ENCODE measurements at places on chromosomes 1 and 21.

GRCh38 chr1:58003059-58003458, 543.5 kb downstream of the OMA1 start:
- no peak for DNase-seq

DNA sequence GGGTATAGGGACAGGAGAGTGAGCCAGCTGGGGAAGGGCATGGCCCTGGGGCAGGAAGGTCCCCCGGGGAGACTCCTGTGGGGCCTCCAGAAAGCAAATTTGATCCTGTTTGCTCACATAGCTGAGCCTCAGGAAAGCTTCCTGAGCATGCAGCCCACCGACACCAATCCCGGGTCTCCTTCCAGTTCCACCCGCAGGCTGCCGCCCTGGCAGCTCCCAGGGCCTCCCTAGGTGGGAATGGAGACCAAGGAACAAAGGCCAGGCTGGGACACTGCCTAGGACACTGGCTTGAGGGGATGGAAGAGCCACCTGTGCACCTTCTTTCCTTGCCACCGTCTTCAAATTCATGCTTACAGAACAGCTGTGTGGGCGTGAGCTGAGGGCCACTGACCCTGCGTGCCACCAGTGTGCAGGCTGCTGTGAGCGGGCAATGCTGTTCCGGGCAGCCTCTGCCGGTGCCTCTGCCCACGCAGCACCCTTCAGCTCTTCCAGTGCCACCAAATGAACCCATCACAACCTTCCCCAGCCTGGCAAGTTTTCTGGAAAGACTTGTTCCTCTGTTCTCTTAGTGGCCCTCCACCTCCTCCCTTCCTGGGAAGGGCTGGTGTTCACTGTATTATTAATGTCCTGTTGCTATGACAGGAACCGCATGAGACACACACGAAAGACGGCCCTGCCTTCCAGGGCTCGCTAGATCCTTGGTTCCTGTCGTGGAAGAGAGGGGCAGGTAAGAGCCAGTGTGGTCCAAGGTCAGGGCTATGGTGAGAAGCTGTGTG, 53.6 kb downstream of the ACBD3 start:
- DNase-seq: peak; percentile 53

DNA sequence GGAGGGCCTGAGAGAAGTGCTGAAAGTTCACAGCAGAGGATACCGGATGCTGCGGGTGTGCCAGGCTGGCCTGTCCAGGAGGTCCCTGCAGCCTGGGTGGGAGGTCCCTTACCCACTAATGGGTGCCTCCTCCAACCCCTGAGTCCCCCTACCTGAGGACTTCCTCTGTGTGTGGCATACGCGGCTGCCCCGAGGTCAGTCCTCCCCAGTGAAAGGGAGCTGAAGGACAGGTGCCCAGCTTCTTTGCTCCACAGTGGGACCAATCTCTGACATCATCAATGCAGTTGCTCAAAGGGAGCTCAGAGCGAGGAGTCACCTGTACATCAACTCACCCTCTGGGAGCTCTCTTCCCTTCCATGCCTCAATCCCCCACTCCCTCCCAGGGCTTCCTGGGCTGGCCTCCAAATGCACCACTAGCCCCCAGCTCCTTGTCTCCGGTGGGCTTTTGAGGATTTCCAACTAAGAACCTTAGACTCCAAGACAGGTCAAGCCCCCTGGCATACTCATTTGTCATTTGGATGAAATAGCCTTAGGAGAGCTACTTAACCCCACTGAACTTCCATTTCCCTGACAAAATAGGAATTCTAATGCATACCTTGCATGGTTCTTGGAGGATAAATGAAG, 53.9 kb downstream of the PDE9A start:
- no peak for DNase-seq

- DNase-seq: no peak
Measured at GRCh38 chr1:155591770-155592169, 18.2 kb upstream of the MSTO1 start.

- DNase-seq: peak; percentile 49
Measured at GRCh38 chr1:109793089-109793485, 29.4 kb upstream of the EPS8L3 start.

DNA sequence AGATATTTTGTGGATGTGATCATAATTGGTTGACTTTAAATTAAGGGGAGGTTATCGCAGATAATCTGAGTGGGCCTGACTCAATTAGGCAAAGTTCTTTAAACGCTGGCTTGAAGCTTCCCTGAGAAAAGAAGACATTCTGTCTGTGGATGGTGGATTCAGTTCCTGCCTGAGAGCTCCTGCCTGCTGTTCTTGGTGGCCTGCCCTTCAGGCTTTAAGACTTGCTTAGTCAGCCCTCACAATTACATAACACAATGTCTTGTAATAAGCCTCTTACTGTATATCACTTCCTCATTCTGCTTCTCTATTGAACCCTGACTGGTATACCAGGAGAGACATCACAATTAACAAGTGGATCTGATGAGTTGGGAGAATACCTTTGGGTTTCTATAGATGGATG, 50.2 kb downstream of the KCNJ6 start:
- no peak for DNase-seq

DNA sequence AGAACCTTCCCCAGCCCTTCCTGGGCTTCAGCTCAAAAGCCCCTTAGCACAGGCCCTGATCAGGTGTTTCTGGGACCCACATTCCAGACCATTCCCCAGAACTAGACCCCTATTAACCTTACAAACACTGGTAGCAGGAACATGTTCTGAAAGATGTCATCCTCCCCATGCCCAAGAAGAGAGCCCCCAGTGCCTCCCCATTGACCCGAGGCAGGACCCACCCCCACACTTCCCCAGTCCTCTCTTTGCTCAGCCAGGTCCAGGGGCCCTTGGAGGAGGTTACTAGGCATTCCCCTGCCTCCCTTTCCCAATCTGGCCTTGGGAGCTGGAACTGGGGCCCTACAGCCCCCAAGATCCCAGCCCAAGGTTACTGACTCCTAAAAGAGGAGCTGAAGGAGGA, 38.9 kb upstream of the HMGB4 start:
- peak; percentile 13 for DNase-seq

DNA sequence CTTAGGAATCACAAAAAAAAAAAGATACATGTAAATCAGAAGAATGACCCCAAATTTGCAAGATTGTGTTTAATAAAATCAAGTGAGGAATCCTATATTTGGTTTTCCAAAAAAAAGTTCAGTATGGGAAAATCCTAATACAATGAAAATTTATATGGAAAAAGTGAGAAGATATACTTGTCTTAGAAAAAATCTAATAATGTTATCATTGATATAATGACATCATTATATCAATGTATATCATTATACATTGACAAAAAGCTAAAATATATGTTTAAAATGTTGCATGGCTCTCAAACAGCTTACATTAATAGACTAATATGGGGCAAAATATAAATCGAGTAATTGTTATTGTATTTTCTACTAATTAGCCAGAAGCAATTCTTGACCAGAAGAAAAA, 37.0 kb downstream of the DPYD start:
- DNase-seq: no peak

DNA sequence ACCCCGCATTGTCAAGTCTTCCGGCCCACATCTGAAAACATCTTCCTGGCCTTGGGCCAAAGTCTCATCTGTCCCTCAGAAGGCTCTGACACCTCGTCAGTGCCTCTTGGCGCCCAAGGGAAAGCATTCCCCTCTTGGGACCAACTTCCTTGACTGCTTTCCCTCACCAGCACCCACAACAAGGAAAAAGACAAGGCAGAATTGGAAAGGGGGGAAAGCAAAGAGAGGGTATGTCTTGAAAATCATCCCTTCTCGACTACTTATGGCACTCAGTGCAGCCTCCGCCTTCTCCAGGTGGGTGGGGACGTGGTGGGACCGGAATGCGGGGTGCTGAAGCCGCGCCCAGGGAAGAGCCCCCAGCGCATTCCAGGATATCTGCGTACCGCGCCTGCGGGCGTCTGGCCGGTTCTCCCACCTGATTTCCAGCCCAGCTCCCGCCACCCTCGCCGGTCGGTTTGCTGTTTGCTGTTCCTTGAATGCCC, 554 bp upstream of the SLC39A1 start:
- DNase-seq: peak; percentile 97

GRCh38 chr1:87505391-87505983, 176.8 kb downstream of the LMO4 start:
- no peak for DNase-seq

DNA sequence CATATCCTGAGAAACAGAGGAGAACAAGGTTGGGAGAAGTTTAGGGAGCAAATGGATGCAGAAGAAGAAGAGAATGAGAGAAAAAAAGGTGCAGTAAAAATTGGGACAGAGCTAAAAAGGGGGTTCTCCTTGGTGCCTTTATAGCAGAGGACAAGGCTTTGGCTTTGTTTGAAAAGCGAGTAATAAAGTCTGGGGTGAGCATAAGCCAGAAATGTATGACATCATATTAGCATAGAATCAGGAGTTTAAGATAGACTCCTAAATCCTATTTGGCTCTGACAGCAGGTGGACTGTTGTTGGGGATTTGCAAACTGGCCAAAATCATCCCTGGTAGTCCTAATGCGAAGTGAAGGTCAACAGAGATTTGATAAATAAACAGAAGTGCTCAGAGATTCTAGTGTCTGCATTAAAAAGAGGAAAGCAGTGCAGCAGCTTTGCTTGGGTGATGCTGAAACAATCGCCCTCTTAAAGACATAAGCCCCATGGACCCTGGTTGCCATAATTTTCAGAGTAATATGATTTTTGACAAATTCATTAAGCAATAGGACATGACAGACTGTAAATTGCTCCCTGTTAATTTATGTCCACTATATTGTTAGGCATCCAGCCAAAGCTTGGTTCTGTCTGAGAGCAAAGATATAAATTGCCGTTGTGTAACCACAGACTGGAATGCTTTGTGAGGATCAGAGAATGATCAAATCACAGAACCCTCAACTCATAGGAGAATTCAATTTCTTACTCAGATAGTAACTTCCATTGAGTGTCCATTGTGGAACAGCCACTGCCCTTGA, 385.0 kb upstream of the NFIA start:
- no peak for DNase-seq

GRCh38 chr21:25409978-25410377, 197.3 kb downstream of the MRPL39 start:
- no peak for DNase-seq

DNA sequence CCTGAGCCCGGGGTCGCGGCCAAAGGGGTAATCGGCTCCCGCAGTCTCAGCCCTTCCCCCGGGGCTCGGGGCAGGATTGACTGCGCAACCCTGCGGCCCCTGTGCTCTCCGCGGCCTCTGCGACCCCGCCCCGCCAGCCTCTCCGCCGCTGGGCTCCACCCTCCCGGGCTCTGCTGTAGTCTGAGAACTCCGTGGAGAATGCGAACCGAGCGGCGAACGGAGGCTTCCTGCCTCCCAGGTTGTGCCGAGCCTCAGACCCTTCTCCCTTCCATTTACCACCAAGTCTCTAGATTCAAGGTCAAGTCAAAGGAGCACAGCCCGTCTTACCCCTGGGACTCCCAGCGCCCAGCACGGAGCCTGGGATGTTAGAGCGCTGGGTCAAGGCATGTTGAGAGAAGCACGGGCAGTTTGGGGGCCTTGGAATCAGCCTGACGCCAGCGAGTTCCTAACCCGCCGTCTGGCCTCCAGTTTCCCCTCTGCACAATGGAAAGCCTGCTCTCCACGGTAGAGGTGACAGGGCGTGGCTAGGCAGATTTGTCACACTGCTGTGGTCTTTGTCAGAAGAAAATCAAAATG, 3.0 kb downstream of the ATP2B4 start:
- peak; percentile 86 for DNase-seq

GRCh38 chr1:236144446-236145150, 2.3 kb downstream of the GPR137B start:
- no peak for DNase-seq

DNA sequence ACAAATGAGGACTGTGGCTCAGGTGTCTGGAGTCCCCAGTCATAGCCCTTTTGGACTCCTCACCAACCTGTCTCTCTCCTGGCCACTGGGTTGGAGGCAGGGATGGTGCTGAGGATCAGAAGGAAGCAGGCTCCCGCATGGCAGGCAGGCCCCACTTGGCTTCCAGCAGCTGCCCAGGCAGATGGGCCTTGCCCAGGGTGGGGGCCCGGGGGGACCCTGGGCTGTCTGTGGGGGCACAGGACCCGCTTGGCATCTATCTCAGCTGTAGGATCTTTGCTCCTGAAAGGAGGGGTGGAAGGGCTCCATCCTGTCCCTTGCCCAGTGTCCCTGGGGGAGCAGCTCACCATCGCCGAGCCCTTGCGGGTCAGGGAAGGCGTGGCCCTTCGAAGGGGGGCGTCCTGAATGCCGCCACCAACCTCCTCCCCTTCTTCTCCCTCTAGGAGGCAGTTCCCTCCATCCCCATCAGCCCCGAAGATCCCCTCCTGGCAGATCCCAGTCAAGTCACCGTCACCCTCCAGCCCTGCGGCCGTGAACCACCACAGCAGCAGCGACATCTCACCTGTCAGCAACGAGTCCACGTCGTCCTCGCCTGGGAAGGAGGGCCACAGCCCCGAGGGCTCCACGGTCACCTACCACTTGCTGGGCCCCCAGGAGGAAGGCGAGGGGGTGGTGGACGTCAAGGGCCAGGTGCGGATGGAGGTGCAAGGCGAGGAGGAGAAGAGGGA, 154.5 kb downstream of the PEX14 start:
- peak; percentile 54 for DNase-seq

GRCh38 chr1:76433526-76433925, 359.0 kb downstream of the ST6GALNAC3 start:
- peak; percentile 62 for DNase-seq

- DNase-seq: no peak
Measured at GRCh38 chr1:159228554-159228953, 23.9 kb downstream of the ACKR1 start.

GRCh38 chr1:232940262-232940661, 10.1 kb upstream of the NTPCR start:
- no peak for DNase-seq

DNA sequence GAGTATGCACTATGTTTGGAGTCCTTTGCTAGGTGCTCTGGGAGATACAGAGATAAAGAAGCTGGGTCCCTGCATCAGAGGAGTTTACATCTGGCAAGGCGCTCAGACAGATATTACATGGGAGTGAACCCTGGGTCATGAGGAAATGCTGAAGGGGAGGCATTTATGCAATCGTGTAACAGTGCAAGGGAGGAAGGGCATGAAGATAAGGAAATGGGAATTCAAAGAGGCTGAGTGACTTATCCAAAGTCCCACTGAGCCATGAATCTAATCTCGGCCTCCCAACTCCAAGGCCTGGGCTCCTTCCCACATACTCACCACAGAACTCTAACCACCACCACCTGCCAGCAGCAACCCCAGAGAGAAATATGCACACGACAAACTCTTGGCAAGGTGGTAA, 51.6 kb downstream of the FAM163A start:
- DNase-seq: no peak

- no peak for DNase-seq
Measured at GRCh38 chr1:61187352-61188086, 105.2 kb downstream of the NFIA start.

DNA sequence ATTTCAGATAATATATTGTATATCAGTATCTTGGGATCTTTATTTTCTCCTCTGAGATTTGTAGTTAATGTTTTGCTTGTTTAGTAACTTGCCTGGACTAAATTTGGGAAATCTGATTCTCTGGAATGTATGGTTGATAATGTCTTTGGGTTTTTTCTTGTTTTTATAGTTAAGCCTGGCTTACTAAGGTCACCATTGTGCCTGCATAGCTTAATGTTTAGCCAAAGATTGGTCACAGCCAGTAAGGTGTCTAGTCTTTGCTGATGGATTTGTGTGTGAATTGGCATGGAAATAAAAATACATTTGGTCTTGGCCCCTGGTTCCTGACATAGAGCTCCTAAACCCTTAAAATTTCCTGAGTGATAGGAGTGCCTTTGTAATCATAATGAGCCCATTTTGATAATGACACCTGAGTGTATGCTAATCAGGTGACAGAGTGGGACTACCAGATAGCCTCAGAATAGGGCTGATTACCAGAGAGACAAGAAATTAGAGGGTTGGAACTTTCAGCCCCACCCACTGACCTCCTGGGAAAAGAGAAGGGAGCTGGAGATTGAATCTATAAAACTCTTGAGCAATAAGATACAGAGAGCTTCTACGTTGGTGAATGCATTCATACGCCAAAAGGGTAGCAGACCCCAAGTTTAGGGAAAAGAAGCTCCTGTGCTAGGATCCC, 47.9 kb upstream of the NUF2 start:
- no peak for DNase-seq

Measured in islet precursor cell (in vitro differentiated cells).